Myocyte (in vitro differentiated cells): ENCODE measurements at places on chromosomes 2 and 18.

- DNase-seq: no peak
These were observed 78.3 kb downstream of the RTP5 start for GRCh38 chr2:241947876-241948275.

DNA sequence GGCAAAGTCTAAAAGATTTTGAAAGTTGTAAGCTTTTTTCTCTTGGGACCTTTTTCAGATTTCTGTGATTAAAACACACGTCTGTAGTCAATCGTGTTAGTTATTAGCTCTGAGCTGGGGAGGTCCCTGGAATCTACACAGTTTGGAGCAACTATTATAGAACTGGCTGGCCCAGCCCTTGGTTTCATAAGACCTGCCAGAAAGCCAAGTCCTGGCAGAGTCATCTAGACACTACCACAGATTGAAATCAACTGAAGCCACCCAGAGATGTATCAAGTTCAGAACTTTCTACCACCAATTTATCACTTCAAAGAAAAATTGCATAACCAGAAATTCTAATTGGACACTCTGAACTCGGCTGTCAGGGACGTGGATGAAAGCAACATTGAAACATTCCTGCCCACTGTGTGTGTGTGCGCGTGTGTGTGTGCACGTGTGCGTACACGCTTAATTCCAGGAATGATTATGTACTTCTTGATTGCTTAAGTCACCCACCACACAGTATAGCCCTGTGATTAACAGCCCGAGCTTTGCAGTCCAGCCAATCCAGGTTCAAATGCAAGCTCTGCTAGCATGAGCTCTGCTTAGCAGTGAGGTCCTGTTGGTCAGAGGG lies 126.3 kb downstream of the TPGS2 start:
- no peak for DNase-seq

DNA sequence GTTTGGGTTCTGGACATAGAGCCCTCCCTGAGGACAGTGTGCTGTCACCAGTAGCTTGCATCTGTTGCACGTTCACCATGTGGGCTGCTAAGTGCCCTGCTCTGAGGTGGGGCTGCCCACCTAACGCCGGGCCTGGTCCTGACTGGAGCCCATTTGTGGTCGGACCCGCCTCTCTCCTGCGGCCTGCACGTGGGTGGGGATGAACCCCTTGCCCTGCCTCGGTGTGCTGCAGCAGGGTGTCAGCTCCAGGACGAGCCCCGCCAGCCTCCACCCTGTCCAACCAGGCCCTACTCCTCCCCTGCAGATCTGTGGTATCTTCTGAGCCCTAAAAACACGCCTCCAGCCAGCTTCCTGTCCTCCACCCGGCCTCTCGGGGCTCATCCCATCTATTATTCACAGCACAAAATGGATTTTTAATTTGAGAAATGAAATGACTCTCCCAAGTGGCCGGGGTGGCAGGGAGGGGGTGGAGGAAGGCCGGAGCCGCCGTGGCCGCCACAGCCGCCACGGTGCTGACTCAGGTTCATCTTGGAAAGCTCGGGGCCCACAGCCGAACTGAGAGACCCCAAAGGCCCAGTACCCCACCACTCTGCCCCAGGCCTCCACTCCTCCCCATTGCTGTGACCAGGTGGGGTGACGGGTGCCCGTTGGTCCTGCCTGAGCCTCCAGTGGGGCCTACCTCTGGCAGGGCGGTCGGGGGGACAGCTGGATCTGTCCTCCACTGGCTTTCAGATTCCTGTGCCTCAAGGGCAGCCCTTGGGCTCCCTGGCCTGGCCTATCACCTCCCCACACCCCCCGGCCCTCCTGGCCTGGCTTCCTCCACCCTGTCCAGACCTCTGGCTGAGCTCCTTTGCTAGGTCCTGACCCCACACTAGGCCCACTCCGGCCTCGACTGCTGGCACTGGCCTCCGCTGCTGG lies 2.8 kb upstream of the ECEL1 start:
- DNase-seq: no peak

- peak; percentile 88 for DNase-seq
These were observed 519 bp downstream of the METTL4 start for GRCh38 chr18:2570772-2571199.

GRCh38 chr18:7637269-7637668 lies 70.2 kb downstream of the PTPRM start:
- no peak for DNase-seq

DNA sequence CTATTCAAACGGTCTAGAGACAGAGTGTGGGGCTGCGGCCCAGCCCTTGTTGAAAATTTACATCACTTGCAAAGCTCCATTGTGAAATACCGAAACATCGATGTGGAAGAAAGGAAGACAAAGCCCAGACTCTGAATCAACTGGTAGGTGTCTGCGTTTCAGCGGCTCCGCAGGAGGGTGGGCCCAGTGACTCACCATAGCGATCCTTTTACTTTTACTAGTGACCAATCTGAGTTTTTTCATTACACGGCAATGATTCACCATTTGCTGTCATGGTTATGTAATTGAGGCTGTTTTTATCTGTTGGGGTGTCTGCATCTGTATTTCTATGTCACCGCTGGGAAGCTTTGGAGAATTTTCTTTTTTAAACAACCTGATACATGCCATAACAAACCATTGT lies 66.6 kb upstream of the ODC1 start:
- no peak for DNase-seq

GRCh38 chr2:3600256-3600855 lies 5.4 kb downstream of the COLEC11 start:
- DNase-seq: no peak

GRCh38 chr2:180322781-180323180 lies 315.7 kb upstream of the CWC22 start:
- peak; percentile 18 for DNase-seq

- no peak for DNase-seq
These were observed 3.2 kb downstream of the INO80C start for GRCh38 chr18:35494251-35495220.

GRCh38 chr18:56443166-56443907 lies 195.1 kb downstream of the TXNL1 start:
- DNase-seq: no peak
